Activated CD4-positive, alpha-beta T cell treated with anti-CD3 and anti-CD28 coated beads, Interleukin-2, amount 50 U/mL, for 1 hour (primary cell): ENCODE measurements at places on chromosomes 1 and 21.

DNA sequence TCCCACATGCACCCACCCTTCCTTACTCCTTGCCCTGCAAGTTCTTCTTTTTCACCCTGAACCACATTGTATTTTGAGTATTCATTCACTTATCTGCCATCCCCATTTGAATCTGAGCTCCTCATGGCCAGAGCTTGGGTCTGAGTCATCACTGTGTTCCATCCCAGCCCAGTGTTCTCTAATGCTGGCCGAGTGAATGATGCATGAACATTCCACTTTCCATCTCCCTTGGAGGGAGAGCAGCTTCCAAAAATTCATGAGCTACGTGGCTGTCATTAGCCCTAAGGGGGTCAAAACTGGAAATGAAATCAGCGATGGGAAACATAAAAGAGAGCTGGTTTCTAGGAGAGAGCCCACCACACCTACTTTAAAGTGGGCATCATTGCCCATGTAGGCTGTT lies 187.0 kb upstream of the USP24 start:
- DNase-seq, result no peak

GRCh38 chr1:111649648-111650047 lies 30.1 kb downstream of the RAP1A start:
- DNase-seq, result no peak

DNA sequence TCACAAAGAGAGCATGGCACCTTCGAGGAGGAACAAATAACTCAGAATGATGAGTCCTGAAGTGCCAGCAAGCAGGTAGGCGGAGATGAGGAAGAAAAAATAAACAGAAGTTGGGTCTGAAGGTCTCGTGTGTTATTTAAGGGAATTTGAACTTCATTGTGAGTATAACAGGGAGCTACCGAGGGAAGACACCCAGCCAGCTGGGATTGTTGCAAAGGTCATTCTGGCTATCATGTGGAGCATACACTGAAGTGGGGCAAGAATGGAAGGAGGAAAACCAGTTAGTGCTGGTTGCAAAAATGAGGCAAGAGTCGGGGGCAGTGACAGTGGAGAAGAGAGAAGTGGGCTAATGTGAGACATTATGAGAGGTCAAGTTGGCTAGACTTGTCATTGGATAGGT lies 53.6 kb upstream of the RAP1A start:
- no peak for DNase-seq

DNA sequence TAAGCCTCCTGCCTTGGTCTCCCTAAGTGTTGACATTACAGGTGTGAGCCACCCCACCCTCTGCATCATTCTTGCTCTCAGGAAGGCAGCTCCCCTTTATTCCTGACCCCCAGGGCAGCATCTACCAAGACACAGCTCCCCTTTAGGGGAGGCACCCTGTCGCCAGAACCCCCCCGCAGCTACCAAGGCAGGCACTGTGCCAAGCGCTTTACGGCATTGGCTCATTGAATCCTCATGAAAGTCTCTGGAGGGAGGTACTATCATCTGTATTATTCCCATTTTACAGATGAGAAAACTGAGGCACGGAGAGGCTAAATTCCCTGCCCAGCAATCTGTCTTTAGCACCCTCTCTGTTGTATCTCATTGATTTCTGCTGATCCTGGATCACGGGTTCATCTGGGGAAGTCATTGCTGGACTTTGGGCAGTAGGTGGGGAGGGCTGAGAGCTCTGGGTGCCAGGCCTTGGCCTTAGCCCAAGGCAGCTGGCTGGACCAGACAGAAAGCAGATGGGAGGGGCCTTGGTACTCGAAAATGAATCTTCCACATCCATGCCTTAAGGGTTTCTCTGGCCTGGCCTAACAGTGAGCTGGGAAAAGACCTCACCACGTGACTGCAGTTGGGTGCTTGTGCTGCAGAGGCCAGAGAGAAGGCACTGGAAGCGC lies 5.9 kb downstream of the PLOD1 start:
- no peak for DNase-seq

GRCh38 chr1:93629101-93630059 lies 52.3 kb downstream of the BCAR3 start:
- peak; percentile 29 for DNase-seq

DNA sequence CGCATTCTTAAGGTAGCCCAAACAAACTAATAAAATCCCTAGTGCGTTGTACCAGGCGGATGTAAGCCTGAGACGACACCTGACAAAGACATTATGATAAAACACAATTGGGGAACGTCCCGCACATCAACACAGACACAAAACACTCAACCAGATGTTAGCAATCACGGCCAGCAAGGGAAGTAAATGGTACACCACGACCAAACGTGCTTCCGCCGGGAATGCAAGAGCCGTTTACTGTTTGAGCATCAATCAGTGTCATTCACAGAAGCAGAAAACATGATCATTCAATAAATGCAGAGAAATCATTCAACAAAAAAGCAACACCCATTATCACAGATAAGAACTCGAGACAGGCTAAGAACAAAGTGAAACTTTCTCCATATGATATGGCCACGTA lies 49.4 kb upstream of the COL18A1 start:
- no peak for DNase-seq

DNA sequence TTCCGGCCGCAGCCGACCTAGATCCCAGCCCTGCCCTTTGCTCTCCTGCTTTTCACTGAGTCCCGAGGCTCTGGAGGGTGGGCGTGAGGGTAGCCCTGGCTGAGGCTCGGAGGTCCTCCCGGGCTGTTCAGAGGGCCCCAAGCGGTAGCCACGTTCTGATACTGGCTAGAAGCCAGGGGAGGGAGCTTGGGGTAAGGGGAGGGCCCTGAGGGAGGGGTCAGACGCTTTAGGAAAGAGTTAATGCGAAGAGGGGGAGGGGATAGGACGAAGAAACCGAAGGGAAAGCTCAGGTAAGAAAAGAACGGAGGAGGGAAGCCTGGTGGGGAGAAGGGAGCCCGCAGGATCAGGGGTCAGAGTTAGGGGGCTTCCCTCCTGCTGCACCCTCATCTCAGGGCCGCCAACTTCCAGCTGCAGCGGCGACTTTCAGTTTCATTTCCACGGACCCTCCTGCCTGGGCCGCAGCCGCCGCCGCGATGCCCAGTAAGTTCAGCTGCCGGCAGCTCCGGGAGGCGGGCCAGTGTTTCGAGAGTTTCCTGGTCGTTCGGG lies at the start of gene MOV10:
Gene MOV10, plus strand, starts transcription at position 220 of the 546 bp plus-strand sequence. Its CDS starts 254 bp downstream, at position 474.
- DNase-seq, result peak; percentile 45

GRCh38 chr1:37288900-37289299 lies 185.5 kb upstream of the ZC3H12A start:
- no peak for DNase-seq

GRCh38 chr1:65214340-65215027 lies 66.5 kb downstream of the AK4 start:
- DNase-seq, result no peak

DNA sequence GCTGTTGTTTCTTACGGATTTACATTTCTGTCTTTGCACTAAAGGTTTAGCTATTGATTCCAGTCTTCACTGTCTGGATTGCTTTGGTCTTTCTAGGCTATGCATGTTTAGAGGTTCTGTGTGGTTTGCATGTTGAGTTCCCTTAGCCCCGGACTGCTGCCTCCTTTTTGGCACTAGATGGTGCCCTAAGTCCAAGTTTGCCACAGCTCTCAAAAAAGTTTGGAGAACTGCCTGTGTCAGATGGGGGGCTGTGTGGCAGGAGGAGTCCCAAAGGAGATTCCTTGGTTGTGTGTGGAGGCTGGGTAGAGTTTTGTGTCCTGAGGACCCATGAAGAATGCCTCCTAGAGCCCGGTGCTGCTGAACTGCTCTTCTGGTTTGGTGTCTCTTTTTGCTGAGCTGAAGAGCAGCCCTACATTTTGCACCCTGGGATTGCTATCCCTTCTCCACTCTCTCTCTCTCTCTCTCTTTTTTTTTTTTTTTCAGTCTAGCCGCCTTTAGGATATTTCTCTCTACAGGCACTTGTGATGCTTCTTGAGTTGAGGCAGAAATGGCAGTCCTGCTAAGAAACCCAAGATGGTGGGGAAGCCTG lies 74.4 kb downstream of the PTGS2 start:
- peak; percentile 4 for DNase-seq

- no peak for DNase-seq
Observed at GRCh38 chr1:161790587-161791317, 24.6 kb downstream of the ATF6 start.

DNA sequence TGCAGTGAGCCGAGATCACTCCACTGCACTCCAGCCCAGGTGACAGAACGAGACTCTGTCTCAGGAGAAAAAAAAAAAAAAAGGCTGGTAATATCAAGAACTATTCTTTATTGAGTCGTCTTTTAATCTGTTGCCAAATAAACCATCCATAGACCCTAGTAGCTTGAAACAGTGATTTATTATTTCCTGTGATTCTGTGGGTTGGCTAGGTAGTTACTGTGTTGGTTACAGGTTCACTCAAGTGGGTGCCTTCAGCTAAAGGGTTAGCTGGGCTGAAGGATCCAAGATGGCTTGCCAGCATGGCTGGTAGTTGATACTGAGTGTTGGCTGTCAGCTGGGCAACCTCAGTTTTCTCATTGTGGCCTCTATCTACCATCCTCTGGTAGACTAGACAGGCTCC lies 9.2 kb downstream of the TLCD4 start:
- no peak for DNase-seq

GRCh38 chr1:65243491-65243890 lies 65.9 kb upstream of the DNAJC6 start:
- DNase-seq, result no peak

GRCh38 chr1:147641291-147641690 lies 29.0 kb downstream of the ACP6 start:
- DNase-seq, result no peak

DNA sequence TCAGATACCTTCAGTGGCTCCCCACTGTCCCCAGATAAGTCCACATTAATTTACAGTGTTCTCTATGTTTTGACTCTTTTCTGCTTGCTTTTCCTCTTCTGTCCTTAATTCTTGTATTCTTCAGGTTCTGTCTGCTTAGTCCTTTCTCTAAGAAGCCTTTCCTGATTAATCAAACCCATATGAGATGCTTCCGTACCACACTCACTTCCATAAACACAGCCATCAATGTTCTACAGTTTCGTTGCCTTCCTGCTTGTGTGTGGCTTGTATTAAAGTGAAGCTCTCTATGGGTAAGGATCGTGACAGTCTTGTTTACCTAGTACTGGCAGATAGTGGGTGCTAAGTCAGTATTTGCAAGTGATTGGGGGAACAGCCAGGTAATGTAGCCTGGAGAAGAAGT lies 75.9 kb downstream of the PRDM2 start:
- no peak for DNase-seq

DNA sequence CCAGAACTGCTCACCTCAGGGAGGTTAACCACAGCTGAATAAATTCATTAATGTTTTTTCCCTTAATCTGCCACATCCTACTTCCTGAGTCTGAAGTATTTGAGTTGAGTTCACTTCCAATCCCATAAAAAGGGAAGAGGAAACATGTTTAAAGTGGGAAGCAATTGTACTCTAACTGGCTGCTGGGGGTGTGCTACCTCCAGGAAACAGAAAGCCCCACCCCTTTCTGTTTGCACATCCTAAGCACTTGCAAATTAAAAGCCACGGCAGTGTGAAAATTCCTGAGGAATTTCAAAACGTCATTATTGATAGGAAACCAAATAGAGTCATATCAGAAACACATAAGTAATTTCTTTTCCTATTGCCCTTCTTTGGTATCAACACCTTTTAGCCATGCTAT lies 307.0 kb upstream of the NR5A2 start:
- DNase-seq, result no peak

- DNase-seq, result no peak
Observed at GRCh38 chr1:115832651-115833050, 8.3 kb downstream of the NHLH2 start.
